ENCODE measurements at places on chromosomes 5 and 9.

GRCh38 chr5:33832404-33833236 is 59.2 kb downstream of the ADAMTS12 start:
- DNase-seq: no peak

GRCh38 chr9:134595014-134595413 is 46.6 kb upstream of the COL5A1 start:
- DNase-seq: no peak

DNA sequence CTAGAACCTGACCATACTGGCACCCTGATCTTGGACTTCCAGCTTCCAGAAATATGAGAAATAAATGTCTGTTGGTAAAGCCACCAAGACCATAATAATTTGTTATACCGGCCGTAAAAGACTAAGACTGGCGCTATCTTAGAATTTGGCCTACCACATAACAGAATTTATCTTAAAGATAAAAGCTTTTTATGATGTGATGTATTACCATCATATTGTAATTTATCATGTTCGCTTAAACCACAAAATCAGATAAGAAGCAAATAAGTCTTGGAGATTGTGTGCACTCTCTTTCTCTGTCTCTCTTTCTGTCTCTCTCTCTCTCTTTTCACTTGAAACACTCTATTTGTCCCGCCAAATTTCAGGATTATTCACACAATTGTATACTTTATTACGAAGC is 35.6 kb downstream of the FST start:
- DNase-seq: no peak

DNA sequence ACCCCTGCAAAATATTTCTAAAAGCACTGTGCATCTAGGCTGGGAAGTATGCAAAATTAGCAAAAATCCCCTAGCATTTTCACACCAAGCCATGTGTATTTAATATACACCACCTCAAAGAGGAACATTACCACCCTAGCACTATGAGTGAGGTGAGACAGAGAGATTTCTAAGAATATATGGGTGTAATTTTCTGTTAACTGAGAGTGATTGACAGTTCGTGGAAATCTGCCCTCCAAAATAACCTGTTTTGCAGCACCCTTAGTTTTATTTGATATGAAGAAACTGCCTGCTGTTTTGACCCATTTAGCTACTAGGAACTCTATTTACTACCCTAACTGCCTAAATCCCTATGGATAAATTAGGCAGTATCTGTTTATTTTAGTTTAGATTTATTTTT is 64.2 kb upstream of the CDKN2B start:
- DNase-seq: no peak

- no peak for DNase-seq
These were observed 887 bp upstream of the MAP3K1 start for GRCh38 chr5:56814361-56814962.

DNA sequence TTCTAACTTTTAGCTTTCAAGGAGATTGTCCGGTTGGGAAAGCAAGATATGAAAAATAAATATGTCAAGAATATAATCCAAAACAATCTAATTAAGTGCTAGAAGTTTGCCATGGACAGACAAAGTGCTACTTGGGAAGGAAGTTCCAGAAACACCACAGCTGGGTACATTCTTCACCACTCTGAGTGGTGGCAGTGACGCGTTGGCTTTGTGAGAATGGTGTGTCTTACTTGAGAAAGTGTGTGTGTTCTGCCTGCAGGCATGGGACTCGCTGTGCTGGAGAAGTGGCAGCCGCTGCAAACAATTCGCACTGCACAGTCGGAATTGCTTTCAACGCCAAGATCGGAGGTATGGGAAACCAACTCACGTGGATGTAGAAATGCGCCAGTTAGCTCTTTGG is 177.2 kb downstream of the PCSK5 start:
- DNase-seq: no peak
